Activated CD4-positive, alpha-beta memory T cell treated with anti-CD3 and anti-CD28 coated beads for 36 hours (primary cell): ENCODE measurements at places on chromosomes 12 and 14. TPM values are rescaled to one million over a fixed set of nuclear protein-coding genes. Genes with fewer than 3 reads are reported as not detected.

Gene CSRP2
- total RNA-seq = 0.33 TPM

Gene ACSM4
- not detected for total RNA-seq

GRCh38 chr14:76098047-76098446 is 53.7 kb upstream of the GPATCH2L start:
- H3K4me1 ChIP-seq = no peaks in the 10 kb centered on the region
- H3K27me3 ChIP-seq = no peaks in the 10 kb centered on the region
- no peak overlapping the region for H3K4me3 ChIP-seq
- H3K36me3 ChIP-seq = no peaks in the 10 kb centered on the region
- no peak for DNase-seq

- H3K4me1 ChIP-seq = no peaks in the 10 kb centered on the region
- H3K4me3 ChIP-seq = no peak overlapping the region
- H3K27me3 ChIP-seq = peaks cover 20% of the 10 kb centered on the region
- no peak overlapping the region for H3K27ac ChIP-seq
These were observed 10.2 kb upstream of the LRRC10 start for GRCh38 chr12:69620921-69621320.

GRCh38 chr12:26688344-26688904 is 144.6 kb downstream of the ITPR2 start:
- H3K36me3 ChIP-seq = peaks cover 23% of the 10 kb centered on the region
- H3K4me1 ChIP-seq = no peaks in the 10 kb centered on the region
- DNase-seq = no peak
- H3K4me3 ChIP-seq = no peak overlapping the region

DNA sequence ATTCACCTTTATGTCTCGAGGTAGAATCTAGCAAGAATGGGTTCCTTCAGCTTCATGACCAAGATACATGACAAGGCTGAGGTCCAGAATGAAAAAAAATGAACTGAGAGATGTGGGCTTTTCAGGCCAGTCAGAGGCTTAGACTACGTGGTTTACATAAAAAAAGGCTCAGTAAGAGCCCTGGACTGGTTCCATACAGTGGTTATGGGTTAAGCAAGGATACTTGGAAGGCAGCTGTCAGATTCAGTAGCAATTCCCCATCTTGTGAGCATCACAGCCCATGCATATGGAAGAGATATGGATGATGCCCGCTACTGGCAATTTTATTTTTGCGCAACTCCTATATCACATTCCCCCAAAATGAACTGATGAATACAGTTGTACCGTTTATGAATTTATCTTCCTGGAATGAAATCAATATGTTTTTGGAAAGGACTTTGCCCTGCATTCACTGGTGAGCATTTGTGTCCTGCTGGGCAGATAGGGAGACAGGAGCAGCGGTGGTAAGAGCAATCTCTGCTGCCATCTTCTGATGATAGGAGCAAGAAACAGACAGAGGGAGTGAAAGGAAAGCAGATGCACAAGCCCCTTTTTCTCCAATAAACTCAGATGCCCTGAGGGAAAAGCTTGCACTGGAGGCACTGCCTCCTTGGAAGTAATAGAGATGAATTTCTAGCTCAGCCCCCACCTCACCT is 280.4 kb downstream of the GALC start:
- H3K4me3 ChIP-seq = no peak overlapping the region
- no peaks in the 10 kb centered on the region for H3K27me3 ChIP-seq
- H3K4me1 ChIP-seq = no peaks in the 10 kb centered on the region
- DNase-seq = no peak
- H3K27ac ChIP-seq = no peak overlapping the region
- H3K36me3 ChIP-seq = no peaks in the 10 kb centered on the region

DNA sequence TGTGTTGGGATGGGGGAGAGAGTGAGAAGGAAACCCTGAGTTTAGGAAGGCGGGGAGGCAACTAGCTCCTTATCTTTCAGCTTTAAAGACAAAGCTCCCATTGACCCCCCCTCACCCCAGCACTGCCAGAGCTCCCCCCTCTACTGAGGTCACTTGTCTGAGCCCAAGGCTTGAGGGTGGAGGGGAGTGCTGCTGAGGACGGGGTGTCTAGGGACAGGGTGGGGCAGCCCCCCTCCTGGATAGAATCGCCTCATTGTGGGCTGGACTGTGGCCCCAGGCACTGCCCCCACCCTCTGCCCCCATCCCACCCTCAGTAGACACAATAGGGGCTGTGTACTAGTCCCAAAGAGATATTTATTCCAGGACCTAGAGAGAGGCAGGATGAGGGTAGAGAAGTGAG is 3.0 kb downstream of the ERBB3 start:
- DNase-seq = no peak
- no peak overlapping the region for H3K4me3 ChIP-seq
- peaks cover 7% of the 10 kb centered on the region for H3K27me3 ChIP-seq
- no peak overlapping the region for H3K27ac ChIP-seq

DNA sequence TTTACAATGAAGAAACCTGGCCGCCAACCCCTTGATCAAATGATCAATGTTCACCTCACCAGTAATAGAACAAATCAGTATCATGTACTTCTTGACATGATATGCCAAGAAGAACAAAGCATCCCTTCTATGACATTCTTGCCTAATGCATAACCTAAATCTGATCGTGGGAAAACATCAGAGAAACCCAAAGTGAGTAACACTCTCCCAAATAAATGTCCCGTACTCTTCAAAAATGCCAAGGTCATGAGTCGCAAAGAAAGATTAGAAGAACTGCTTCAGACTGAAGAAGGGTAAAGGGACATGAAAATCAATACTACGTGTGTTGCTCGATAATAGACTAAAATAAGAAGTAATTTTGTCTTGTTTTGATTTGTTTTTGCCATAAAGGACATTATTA is 11.4 kb upstream of the SLC25A3 start:
- H3K27me3 ChIP-seq = no peaks in the 10 kb centered on the region
- H3K4me3 ChIP-seq = no peak overlapping the region
- H3K27ac ChIP-seq = no peak overlapping the region
- no peak for DNase-seq
- H3K36me3 ChIP-seq = no peaks in the 10 kb centered on the region
- no peaks in the 10 kb centered on the region for H3K4me1 ChIP-seq
